ENCODE measurements at places on chromosomes 1 and 21.
A peak's percentile ranks its signal among the peaks of the same experiment; 100 is the strongest.

GRCh38 chr1:30845237-30845903, 63.2 kb downstream of the SDC3 start:
- DNase-seq = no peak

DNA sequence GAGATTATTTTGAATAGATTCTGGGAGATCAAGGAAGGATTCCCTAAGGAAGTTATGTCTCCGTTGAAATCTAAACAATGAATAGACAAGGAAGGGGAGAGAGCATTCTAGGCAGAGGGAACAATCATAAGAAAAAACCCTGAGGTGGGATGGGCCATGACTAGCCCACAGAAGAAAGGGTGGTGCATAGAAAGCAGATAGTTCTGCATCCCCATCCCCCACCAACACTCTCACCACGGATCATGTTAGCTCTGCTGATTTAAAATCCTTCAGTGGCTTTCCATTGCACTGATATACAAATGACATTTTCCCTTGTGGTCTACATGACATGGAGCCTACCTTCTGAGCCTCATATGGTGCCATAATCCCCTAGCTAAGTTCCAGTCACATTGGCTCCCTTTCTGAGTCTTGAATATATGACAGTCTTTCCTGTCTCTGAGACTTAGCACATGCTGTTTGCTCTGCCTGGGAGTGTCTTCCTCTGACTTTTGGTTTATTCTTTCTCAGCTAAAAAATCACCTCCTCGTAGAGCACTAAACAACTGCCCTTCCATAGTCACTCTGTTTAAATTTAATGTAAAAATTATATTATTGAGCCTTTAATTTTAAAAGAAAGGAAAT, 15.2 kb downstream of the SCMH1 start:
- no peak for DNase-seq

DNA sequence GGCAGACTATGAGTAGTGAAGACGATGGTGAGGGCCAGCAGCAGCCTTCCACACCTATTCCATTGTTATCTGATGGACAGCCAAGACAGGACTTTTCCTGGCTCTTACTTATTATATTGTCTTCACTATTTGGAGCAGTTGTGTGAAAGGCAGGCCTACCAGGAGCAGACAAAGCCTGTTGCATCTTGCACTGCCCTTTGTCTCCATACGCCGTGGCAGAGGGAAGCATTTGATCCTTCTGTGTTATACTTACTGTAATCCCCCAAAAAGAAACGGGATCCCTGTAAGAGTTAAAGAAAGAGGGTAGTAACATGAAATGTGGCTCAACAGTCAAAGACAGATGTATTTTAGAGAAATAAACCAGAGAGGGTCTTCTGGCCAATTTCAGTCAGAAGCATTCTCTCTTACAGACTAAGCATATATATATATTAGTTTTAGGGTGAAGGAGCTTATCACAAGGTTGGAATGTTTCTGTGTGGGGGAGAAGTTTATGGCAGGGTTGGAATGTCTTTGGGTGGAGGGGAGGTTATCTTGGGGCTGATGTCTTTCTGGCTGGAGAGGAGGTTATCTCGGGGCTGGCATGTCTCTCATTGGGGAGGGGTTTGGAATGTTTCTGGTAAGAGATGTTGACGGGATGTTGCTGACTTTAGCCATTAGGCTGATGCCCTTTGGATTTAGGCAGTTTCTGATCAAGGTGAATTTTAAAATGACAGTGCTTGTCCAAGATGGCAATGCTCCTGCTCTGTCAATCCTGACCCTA, 23.4 kb upstream of the HSD3B1 start:
- DNase-seq = no peak

- DNase-seq = no peak
These were observed 109.6 kb upstream of the DPYD start for GRCh38 chr1:98030483-98030882.

DNA sequence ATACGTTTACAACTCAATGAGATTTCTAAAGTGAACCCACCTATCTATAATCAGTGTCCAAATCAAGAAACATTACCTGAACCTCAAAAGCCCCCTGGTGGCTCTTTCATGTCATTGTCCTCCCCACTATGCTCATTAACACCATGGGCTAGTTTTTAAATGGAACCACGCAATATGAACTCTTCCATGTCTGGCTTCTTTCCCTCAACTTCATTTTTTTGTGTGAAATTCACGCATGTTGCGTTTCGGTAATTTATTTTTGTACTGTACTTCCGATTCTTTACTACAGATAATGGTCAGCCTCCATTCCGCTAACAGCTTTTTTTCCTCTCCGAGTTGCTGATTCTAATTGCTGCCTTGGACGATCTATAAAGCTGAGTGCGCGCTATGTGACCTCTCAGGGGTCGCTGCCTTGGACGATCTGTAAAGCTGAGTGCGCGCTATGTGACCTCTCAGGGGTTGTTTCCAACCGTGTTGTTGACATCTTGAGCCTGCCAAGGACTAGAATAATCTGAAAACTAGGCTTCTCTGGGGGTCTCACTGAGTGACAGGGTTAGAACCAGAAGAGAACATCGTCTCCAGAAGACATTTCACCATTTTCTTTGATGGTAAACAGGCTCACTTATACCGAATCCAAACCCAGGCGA, 1.1 kb upstream of the CACYBP start:
- DNase-seq = peak; percentile 72

DNA sequence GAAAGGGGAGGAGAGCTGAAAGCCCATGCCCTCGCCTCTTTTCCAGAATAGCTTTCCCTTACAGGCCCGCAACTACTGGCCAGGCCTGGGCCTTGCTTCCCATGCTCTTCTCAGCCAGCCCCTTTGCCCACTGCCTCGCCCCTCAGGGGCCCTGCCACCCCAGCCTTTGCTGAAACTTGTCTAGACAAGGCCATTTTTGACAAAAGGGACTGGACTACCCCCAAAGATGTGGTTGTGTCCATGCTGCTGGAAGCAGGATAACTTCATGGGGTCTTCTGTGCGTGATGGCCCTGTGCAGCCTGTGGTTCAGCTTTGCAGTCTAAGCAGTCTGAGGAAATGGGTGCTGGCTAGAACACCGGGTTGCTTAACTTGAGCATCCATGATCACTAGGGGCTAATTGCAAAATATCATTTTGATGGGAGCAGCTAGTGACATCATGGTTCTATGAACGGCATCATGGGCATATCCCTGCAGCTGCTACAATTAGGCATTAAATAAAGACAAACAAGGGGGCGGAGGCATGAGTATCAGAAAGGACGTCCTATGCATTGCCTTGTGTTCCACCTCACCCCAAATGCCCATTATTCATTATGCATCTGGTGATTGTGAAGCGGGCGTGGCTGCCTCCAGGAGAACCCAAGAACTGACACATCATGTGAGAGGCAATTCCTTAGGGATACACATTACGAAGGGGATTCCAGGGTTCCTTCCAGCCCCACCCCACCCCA, 36.8 kb downstream of the NTPCR start:
- no peak for DNase-seq

GRCh38 chr1:2208309-2209239, 14.0 kb upstream of the FAAP20 start:
- DNase-seq = peak; percentile 23

GRCh38 chr1:3070309-3070643, 1.3 kb downstream of the PRDM16 start:
- DNase-seq = no peak

- DNase-seq = no peak
These were observed 325.8 kb downstream of the RYR2 start for GRCh38 chr1:237367758-237368157.

- DNase-seq = peak; percentile 47
These were observed 5.6 kb upstream of the FAM131C start for GRCh38 chr1:16078925-16079656.

DNA sequence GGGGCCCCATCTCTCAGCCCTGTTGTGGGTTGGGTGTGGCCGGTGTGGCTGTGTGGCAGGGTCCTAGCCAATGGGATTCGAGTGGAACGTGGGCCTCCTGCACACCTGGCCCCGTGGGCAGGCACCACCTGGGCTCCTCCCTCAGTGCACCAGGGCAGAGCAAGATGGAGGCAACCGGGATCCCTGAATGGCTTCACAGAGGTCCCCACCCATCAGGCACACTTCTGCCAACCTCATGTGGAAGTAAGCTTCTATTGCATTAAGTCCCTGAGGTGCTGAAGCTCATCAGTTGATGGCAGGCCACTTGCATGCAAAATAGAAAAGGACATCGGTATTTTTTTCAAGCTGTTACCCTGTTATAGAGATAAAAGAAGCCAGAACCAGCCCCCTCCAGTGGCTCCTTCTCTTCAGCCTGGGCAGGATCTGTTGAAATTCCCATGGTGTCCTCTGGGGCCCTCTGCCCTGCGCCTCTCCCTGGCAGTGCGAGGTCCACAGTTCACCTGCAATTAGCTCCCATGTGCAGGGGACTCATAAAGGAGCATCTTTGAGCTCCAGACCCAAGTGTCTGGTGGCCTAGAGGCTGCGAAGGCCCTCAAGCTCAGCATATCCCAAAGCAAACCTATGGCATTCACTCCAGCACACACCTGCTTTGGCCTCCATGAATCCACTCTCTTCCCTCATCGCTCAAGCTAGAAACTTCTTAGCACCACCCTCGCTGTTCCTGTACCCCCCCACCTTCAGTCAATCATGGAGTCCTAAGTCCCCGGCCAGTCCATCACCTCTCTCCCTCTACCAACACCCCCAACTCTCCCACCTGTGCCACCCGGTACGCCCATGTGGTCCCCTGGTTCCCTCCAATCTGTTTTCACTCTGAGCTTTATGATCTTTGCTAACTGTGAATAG, 2.1 kb upstream of the SLC45A1 start:
- DNase-seq = no peak

- DNase-seq = no peak
These were observed 53.1 kb downstream of the NAV1 start for GRCh38 chr1:201591981-201592380.

DNA sequence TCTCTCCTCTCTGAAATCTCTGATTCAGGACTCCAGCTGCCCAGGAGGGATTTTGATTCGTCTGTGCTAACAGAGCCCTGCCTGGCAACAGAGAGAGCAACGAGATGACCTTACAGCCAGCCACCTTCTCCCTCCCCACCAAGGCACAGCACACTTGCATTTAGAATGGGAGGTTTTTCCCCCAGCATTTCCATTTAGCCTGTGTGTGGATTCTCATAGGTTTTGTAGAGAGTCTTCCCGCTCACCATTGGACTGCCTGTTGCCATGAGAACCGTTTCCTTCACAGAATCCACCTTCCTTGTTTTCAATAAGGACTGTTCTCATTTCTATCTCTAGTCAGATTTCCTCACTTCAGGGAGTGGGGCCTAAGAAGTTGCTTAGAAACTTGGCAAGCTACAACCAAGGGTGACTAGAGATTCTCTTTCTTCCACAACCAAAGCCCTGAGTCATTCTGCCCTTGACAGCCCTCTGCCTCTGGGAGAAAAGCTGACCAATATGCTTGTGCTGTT, 5.8 kb upstream of the IKBKE start:
- peak; percentile 57 for DNase-seq

DNA sequence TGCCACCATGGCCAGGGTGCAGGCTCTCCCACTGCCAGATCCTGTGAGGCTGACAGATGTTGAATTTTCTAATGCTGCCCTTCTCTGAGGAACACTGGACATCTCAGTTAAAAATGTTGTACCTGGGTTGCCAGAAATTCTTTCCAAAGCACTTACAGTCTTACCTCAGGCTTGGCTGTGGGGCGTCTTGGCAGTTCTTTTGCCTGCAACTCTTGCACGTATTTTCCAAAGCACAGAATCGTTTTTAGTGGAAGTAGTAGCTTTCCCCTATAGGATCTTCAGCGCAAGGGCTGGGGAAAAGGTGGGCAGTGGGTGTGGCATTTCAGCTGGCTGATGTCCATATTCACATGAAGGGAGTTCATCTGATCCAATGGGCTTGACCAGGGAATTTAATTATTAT, 53.9 kb downstream of the EDN2 start:
- no peak for DNase-seq

DNA sequence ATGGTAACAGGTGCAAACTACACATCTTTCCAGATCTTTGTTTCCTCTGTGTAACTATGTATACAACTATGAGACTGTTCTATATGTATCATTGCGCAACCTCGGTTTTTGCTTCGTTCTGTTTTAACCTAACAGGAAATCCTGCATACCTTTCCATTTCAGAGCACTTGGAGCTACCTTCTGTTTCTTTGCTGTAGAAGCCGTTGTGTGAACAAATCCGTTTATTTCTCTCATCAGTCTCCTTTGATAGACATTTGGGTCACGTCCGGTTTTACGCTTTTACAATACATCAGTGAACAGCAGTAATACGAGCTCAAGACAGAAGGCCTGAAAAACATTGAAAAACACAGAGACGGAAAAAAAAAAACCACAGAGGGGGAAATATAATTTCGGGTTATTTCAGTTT, 10.5 kb downstream of the ATP5IF1 start:
- peak; percentile 74 for DNase-seq

DNA sequence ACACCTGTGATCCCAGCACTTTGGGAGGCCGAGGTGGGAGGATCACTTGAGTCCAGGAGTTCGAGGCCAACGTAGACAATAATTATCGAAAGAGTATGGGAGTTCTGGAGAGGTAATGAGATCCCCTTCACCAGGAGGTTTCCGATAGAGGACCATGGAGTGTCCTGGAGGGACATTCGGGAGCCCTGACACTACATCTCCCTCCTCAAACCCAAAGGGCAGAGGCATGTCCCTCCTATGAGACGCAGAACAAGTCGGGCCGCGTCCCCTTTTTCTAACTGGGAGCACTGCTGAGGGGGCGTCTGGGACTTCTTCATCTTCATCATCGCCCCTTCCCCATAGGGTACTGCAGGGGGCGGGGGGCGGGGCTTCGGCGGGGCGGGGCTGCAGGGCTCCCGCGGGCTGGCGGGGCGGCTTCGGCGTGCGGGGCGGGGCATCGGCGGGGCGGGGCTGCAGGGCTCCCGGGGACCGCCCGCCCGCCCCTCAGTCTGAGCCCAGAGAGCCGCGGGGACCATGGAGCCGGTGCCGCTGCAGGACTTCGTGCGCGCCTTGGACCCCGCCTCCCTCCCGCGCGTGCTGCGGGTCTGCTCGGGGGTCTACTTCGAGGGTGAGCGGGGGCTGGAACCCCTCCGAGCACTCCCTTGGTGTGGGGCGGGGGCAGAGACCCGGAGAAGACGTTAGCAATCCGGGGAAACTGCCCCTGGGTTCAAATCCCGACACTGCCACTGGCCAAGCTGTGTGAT, at the start of gene THEMIS2:
THEMIS2 (plus strand) TSS at position 486 of the 743 bp plus-strand sequence; CDS start at position 514, 28 bp downstream.
- no peak for DNase-seq

DNA sequence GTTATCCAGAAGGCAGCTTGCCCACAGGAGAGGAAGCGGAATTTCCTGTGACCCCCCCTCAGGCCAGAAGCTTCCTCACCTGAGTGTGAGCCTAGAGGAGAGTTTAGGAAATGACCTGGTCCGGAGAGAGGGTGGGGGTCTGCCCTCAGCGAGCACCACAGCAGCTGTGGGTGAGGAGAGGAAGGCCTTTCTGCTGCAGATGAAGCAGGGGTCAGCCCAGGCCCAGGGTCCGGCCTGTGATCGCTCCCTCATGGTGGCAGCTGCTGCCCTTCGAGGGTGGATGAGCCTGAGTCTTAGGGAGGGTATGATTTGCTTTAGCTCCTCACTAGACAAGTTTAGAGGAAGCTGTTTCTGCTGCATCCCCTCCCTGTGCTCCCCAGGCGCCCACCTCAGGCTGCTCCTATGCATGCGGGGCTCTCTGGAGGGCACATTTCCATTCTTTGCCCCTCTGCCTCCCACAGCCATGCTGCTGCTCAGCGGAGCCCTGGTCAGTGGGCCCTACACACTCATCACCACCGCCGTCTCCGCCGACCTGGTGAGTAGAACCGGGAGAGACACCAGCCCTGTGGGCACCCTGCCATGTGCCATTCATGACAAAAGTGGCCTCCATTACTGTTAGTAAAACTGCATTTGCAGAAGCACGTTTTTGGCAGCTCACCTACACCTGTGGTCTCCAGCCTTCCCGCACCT, 53.0 kb downstream of the SLC37A1 start:
- no peak for DNase-seq
